Tibial nerve (tissue), 4 donors: ENCODE measurements at places on chromosomes 7 and 10. TPM values are rescaled to one million over a fixed set of nuclear protein-coding genes. Genes with fewer than 3 reads are reported as not detected.

Gene ADRB1
- 1.4 TPM for total RNA-seq

Gene KCND2
- total RNA-seq, result 0.59 TPM

DNA sequence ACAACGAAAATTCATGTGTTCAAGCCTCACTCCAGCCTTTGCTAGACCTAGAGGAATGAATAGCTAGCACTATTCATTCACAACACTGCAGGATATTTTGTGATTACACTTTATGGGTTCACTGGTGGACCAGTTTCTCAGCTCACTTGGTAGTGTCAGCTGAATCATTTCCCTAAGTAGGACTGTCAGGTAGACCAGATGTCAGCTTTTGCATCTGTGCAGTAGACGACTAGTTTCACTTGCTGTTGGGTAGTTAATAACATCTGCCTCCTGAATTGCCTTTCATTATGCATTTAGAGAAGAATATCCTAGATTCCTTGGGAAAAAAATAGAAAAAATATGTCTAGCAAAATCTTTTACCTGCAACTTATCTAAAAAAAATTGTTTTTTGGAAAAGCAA, 296.4 kb downstream of the ADARB2 start:
- H3K36me3 ChIP-seq, result no peaks in the 10 kb centered on the region
- H3K27me3 ChIP-seq, result no peaks in the 10 kb centered on the region
- no peaks in the 10 kb centered on the region for H3K4me1 ChIP-seq

- no peak for DNase-seq
- H3K36me3 ChIP-seq, result no peaks in the 10 kb centered on the region
Measured at GRCh38 chr7:33882950-33883670, 22.2 kb upstream of the BMPER start.

GRCh38 chr7:24715661-24716479, 41.4 kb downstream of the GSDME start:
- H3K27me3 ChIP-seq, result no peaks in the 10 kb centered on the region
- DNase-seq, result no peak
- H3K4me3 ChIP-seq, result no peak overlapping the region

- H3K4me3 ChIP-seq, result no peak overlapping the region
- no peak for DNase-seq
- H3K27ac ChIP-seq, result no peak overlapping the region
- no peaks in the 10 kb centered on the region for H3K36me3 ChIP-seq
Measured at GRCh38 chr10:80411267-80411668, 2.9 kb downstream of the PRXL2A start.

- no peaks in the 10 kb centered on the region for H3K4me1 ChIP-seq
- H3K27ac ChIP-seq, result no peak overlapping the region
- no peaks in the 10 kb centered on the region for H3K27me3 ChIP-seq
- H3K36me3 ChIP-seq, result no peaks in the 10 kb centered on the region
Measured at GRCh38 chr7:82244947-82245517, 198.5 kb downstream of the CACNA2D1 start.
